ENCODE measurements at places on chromosomes 4 and X.

DNA sequence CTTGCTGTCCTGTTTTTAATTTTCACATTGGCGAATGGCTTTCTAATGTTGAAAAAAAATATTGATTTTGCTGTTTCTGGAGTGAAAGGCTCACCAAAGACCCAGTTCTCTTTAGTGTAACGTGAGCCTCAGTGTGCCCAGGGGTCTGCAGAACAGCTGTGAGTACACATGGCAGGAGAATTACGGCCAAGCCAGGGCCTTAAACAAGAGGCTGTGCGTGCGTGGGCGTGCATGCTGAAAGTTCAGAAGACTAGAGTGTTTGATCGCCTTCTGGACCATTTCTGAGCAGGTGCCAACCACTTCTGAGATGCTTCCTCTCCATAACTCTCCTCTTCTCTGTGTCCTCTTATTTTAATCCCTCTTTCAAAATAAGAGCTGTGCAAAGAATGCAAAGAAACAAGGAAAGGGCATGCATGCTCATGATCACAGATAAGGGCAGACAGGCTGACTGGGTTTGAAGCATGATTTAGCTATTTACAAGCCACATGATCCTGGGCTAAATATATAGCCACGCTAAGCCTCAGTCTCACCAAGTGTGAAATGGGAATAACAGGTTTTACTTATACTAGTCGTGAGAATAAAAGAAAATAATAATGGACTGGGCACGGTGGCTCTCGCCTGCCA is 9.9 kb downstream of the PHEX start:
- no peak for DNase-seq

DNA sequence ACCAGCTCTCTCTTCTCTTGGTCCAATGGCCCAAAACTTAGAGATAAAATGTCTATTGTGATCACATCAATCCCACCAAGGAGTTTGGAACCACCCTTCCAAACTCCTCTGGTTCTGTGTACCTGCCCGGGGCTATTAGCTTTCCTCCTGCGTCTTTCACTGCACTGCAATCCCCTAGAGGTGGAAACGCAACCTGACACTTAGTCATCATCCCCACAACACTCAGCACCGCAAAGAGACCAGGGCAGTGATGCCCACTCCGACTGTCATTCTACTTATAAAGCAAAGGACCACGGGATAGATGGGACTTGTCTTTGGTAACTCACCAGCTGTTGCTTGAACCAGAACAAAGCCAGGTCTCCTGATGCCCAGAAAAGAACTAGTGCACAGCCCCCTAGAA is 22.0 kb downstream of the AFAP1 start:
- no peak for DNase-seq

DNA sequence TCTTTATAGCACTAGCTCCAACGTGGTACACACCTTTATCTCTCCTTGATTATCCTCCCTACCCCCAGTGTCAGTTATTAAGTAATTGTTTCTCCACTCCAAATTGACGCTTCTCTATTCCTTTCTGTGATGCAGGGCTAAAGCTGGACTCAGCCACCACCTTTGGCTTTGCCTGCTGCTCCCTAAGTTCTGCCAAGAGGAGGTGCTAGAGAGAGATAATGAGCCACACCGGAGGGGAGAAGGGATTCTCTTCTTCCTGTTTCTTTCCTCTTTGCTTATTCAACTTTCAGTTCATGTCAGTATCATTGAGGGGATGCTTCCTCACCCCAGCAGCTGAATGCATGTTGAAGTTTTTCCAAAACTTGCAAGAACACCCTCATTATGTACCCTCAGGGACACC is 176.5 kb downstream of the GBA3 start:
- DNase-seq: no peak

- DNase-seq: no peak
Measured at GRCh38 chr4:173493041-173493440, 37.0 kb downstream of the HAND2 start.

DNA sequence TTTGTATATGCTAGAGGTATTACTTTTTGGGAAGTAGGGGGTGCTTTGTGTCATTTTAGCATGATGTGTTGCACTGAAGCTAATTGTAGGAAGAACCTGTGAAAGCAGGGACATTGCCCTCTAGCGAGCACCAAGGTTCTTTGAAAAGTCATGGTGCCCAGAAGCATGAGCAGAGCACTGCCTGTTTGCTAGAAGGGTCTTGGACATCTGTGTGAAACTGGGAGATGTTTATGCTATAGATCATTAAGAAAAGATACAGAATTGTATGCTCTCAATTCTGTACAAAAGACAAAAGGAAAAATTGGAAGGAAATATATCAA is 14.7 kb downstream of the GRPR start:
- no peak for DNase-seq

DNA sequence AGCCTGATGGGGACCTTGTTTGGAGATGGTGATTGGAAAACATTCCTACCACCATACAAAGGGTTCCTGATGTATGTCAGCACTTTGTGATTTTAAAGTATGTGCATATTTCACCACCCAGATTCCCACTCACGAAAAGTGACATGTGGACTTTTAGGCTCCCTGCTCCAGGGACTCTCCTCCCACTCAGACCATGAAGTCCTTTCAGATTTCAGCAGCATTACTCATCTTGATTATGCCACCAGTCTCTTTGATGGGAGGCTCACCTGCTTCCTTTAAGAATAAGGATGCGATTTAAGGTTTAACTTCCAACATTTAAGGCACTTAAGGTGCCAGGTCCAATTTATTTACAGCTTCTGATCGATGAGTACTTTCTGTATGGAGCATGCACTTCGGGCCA is 204.4 kb downstream of the PPARGC1A start:
- no peak for DNase-seq

- no peak for DNase-seq
Measured at GRCh38 chr4:126611900-126612299, 1020.9 kb upstream of the INTU start.

DNA sequence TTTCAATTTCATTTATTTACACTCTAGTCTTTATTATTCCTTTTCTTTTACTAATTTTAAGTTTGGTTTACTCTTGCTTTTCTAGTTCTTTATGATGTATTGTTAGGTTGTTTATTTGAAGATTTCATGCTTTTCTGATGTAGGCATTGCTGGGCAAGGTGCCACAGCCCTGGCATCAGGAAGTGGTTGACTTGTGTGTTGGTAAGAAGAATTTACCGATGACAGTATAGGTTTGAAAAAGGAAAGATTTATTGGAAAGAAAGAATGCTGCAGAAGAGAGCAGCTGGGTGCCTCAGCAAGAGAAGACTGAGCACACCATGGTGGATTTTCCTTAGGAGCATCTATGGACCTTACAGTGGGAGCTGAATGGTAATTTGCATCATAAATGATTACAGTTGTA is 153.2 kb downstream of the KLF8 start:
- DNase-seq: peak; percentile 25

DNA sequence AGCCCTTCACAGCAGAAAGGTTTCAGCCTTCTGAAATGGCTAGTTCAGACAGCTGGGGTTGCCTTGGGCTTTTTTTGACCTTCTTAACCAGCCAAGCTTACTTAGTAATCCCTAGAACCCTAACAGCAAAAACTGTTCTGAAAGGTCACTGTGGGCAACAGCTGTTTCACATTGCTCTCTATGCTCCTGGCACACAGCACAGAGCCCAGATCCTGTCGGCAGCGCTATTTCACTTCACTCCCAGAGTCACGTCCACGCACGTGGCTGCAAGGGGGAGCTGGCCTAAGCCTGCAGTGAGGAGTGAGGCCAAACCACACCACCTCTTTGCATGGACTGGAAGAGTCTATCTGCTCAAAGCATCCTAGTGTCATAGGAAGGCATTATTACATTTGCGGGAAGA is 32.0 kb upstream of the STS start:
- no peak for DNase-seq

All from central memory CD4-positive, alpha-beta T cell (primary cell).